ENCODE measurements at places on chromosomes 6 and 20. TPM values are rescaled to one million over a fixed set of nuclear protein-coding genes. Genes with fewer than 3 reads are reported as not detected.

DNA sequence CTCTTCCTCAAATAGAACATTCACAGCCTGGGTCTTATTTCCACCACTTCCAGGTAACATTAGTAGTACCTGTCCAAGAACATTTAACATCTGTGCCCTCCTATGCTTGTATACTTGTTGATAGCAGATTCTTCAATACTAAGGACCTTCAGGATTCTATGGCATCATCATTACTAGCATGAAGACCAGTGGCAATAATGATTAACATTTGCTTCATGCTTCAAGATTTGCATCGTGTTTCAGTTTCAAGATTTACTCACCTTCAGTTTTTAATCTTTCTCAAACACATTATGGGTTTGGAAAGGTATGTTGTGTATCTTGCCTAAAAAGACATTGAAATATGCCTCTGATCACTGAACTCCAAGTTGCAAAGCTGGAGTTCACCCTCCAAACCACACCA, 412.8 kb upstream of the NRSN1 start:
- DNase-seq: no peak

RAET1E gene
- total RNA-seq: not detected

- DNase-seq: no peak
Measured at GRCh38 chr20:11810311-11811083, 107.2 kb upstream of the BTBD3 start.

DNA sequence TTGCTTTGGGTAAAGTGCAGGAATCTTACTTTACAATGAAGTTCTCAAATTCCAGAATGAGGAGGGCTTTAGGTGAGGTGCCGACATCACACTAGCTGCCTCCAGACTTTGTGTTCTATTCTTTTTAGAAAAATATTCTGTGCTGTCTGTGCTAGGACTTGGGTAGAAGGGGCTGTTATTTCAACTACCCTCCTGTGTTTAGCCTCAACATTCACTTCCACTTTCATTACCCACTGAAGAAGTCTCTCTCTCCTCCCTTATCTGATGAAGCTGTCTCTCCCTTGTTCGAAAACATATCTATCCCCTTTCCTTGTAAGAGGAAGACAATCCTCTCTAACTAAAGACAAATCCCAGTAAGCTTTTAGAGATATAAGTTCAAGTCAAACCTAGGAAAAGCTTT, 25.0 kb upstream of the BRPF3 start:
- no peak for DNase-seq

CLDN20 gene
- not detected for total RNA-seq

LAMA4 gene
- 58.3 TPM for total RNA-seq

NR2E1 gene
- not detected for total RNA-seq

- no peak for DNase-seq
Measured at GRCh38 chr6:12327391-12327790, 37.2 kb downstream of the EDN1 start.

DNA sequence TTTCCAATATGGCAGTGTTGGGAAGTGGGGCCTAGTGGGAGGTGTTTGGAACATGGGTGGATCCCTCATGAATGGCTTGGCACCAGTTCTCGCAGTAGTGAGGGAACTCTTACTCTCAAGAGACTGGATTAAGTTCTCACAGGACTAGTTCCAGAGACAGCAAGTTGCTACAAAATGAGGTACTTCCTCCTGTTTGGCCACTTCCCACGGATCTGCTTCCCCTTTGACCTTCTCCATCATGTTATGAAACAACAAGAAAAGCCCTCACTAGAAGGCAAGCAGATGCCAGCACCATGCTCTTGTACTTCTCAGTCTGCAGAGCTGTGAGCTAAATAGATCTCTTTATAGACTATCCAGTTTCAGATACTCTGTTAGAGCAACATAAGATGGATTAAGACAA, 3.1 kb downstream of the RSPH3 start:
- DNase-seq: no peak

DNA sequence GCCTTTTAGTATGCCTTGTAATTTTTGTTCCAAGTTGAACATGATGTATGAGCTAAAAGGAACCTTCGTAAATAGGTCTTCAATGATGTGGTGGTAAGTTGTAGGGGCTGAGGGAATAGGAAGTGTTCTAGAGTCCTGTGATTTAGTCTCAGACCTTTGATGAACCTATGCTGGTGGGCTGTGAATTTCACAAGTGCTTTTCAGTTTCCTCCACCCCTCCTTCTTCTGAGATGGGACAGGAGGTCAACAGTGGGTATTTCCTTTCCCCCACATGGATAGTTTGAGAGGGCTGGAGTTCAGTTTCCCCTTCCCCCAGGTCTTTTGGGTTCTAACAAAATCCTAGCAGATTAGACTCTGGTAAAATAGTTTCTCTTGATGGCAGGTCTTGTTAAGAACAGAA, 121.0 kb upstream of the ATXN1 start:
- no peak for DNase-seq

GRCh38 chr6:5135788-5136376, 50.7 kb downstream of the PPP1R3G start:
- no peak for DNase-seq

- DNase-seq: no peak
Measured at GRCh38 chr6:97068211-97068610, 143.7 kb downstream of the KLHL32 start.
